Esophagus squamous epithelium (tissue), 5 donors: ENCODE measurements at places on chromosomes 11 and 22.
A peak's percentile ranks its signal among the peaks of the same experiment; 100 is the strongest.

DNA sequence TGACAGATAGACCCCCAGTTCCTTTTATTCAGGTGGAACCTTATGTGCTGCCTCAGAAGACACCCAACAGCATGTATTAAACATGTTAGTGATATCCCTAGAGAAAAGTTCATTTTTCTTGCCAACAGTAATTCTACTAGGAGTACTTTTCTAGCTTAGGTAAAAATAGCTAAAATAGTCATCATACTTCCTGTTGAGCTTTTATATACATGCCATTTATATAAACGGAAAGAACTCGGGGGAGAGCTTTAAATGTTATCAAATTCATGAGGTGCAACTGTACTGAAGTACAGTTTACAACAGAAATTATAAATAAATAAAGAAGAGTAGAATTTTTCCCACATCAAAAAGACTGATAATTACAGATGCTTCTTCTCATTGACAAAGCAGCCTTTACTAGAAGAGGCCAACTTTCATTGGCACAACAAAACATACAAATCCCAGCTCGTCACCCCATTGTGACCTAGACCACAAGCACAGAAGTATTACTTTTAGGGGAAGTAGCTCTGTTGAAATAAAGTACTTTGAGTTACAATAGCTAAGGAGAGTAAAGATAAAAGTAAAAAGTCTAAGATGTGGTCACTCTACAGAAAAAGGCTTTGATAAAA, 59.1 kb upstream of the POU2AF2 start:
- no peak overlapping the region for H3K4me3 ChIP-seq
- no peaks in the 10 kb centered on the region for H3K27me3 ChIP-seq
- H3K36me3 ChIP-seq, result no peaks in the 10 kb centered on the region
- no peaks in the 10 kb centered on the region for H3K4me1 ChIP-seq
- no peak for DNase-seq

DNA sequence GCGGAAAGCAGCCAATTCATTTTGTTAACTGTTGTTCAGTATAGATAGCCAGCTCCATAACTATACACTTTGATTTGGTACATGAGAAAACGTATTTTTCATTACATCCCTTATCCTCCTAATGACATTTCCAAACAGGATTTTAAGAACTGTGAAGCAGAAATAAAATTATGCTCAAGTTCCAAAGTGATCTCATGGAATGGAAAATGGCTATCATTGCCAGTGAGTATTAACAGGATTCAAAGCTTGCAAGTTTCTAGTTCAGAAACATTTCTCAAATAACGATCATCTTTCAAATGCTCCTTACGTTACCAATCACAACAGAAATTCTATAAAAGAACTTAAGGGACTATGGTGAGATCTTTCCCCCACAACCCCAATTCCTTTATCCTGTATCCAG, 53.7 kb downstream of the CADM1 start:
- no peak overlapping the region for H3K27ac ChIP-seq
- DNase-seq, result no peak
- no peaks in the 10 kb centered on the region for H3K36me3 ChIP-seq
- H3K4me3 ChIP-seq, result no peak overlapping the region

GRCh38 chr11:77073328-77074001, 6.7 kb downstream of the CAPN5 start:
- H3K27me3 ChIP-seq, result no peaks in the 10 kb centered on the region
- peaks cover 68% of the 10 kb centered on the region for H3K4me1 ChIP-seq
- no peak for DNase-seq
- peak overlapping the region; percentile 78 for H3K27ac ChIP-seq
- H3K4me3 ChIP-seq, result no peak overlapping the region

DNA sequence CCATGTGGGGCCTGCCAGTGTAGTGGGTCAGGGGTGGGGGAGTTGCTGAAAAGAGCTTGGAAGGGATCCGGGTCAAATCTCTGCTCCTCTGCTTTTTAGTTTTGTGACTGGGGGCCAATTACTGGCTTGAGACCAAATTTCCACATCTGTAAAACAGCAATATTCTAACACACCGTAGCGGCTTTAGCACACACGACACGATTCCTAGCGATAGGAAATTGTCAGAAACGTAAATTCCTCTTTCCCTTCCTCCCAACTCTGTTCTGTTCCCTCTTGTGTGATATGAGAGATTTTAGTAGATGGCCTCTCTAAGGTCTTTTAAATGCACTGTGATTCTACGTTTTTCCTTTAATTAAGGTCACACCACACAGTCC, 71.9 kb downstream of the MICAL2 start:
- DNase-seq, result no peak
- H3K27me3 ChIP-seq, result no peaks in the 10 kb centered on the region
- H3K27ac ChIP-seq, result peak overlapping the region; percentile 57
- H3K4me1 ChIP-seq, result no peaks in the 10 kb centered on the region

- H3K27ac ChIP-seq, result no peak overlapping the region
- DNase-seq, result no peak
- H3K36me3 ChIP-seq, result peaks cover 37% of the 10 kb centered on the region
- no peak overlapping the region for H3K4me3 ChIP-seq
- H3K27me3 ChIP-seq, result no peaks in the 10 kb centered on the region
Observed at GRCh38 chr22:20457506-20458240, 20.0 kb upstream of the SCARF2 start.

GRCh38 chr11:129248618-129249017, 56.5 kb upstream of the ARHGAP32 start:
- H3K27me3 ChIP-seq, result no peaks in the 10 kb centered on the region
- no peaks in the 10 kb centered on the region for H3K36me3 ChIP-seq
- no peak overlapping the region for H3K27ac ChIP-seq
- no peak for DNase-seq
- H3K4me1 ChIP-seq, result peaks cover 21% of the 10 kb centered on the region

GRCh38 chr11:30635401-30635989, 49.3 kb upstream of the MPPED2 start:
- peaks cover 23% of the 10 kb centered on the region for H3K27me3 ChIP-seq
- H3K36me3 ChIP-seq, result no peaks in the 10 kb centered on the region
- DNase-seq, result no peak
- no peaks in the 10 kb centered on the region for H3K4me1 ChIP-seq
- no peak overlapping the region for H3K4me3 ChIP-seq
- no peak overlapping the region for H3K27ac ChIP-seq

DNA sequence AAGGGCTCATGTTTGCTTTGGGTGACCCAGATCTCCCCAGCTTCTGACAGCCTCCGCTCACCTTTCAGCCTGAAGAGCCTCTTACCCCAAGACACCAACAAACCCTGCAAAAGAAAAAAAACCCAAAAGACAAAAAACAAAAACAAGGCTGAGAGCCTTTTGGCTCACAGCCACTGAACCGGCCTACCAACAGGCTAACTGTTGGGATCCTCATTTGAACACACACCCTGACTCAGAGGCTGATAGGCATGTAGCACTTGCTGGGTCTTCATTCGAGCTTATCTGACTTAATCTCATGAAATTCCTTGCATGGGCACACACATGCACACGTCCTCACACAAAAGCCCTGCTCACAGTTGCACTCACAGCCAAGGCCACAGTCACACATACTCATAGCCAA, 22.9 kb upstream of the TSKU start:
- H3K27ac ChIP-seq, result no peak overlapping the region
- no peaks in the 10 kb centered on the region for H3K36me3 ChIP-seq
- H3K4me3 ChIP-seq, result no peak overlapping the region

GRCh38 chr22:46931881-46932280, 169.4 kb downstream of the TBC1D22A start:
- no peak for DNase-seq
- no peak overlapping the region for H3K4me3 ChIP-seq
- peaks cover 15% of the 10 kb centered on the region for H3K4me1 ChIP-seq

- H3K36me3 ChIP-seq, result no peaks in the 10 kb centered on the region
- no peak overlapping the region for H3K4me3 ChIP-seq
- DNase-seq, result no peak
- no peak overlapping the region for H3K27ac ChIP-seq
Observed at GRCh38 chr22:27296091-27296675, 505.4 kb downstream of the MN1 start.

DNA sequence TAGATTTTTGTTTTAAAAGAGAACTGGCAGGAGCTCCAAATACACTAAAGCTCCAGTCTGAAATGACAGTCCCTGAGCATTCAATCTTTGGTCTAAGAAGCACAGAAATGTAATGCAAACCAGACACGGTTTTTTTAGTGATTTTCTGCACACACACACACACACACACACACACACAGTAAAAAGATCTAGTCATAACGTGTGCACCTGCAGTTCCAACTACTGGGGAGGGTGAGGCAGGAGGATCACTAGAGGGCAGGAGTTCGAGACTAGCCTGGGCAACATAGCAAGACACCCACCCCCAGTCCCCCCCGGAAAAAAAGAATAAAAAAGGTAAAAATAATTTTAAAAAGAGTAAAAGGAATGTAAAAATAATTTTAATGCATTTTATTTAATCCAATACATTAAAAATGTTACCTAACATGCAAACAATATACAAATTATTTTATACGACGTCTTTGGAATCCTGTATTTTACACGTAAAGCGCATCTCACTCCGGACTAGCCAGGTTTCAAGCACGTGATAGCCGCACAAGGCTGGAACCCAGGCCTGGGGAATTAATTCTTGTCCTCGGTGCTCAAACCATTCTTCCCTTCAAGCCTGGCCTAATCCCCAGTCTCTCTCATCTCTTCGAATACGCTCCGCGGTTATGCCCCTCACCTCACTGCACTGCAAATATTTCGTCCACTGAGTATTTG, 762 bp upstream of the TBC1D22A start:
- H3K36me3 ChIP-seq, result no peaks in the 10 kb centered on the region
- no peaks in the 10 kb centered on the region for H3K27me3 ChIP-seq
- peak overlapping the region; percentile 94 for H3K27ac ChIP-seq
- DNase-seq, result no peak

GRCh38 chr11:64260147-64260708, 8.9 kb downstream of the PLCB3 start:
- no peak overlapping the region for H3K27ac ChIP-seq
- no peaks in the 10 kb centered on the region for H3K27me3 ChIP-seq
- H3K4me3 ChIP-seq, result no peak overlapping the region

DNA sequence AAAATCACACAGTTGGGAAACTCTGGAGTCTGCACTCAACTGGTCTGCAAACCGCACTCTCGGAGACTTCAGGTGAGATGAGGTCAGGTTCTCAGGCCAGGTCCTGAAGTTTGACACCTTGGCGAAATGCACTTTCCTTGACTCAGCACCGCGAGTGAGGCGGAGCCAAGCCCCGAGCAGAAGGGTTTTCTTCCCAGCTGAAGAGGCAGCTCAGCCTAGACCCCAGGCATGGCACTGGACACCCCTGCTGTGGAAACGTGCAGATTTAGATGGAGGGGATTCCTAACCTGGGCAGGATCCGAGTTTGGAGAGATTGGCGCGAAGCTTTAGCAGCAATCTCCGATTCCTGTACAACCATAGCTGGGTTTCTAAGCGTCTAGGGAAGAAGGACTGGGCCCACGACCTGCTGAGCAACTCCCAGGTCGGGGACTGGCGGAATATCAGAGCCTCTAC, 835 bp upstream of the MYOD1 start:
- peaks cover 37% of the 10 kb centered on the region for H3K4me1 ChIP-seq
- no peaks in the 10 kb centered on the region for H3K36me3 ChIP-seq
- peaks cover 26% of the 10 kb centered on the region for H3K27me3 ChIP-seq
- no peak overlapping the region for H3K27ac ChIP-seq
- H3K4me3 ChIP-seq, result no peak overlapping the region
- no peak for DNase-seq

- no peaks in the 10 kb centered on the region for H3K4me1 ChIP-seq
- H3K27me3 ChIP-seq, result peaks cover 2% of the 10 kb centered on the region
- no peak overlapping the region for H3K27ac ChIP-seq
- DNase-seq, result no peak
Observed at GRCh38 chr22:36790648-36791047, 14.7 kb upstream of the IFT27 start.
